ENCODE measurements at places on chromosomes 3 and 15. TPM values are rescaled to one million over a fixed set of nuclear protein-coding genes. Genes with fewer than 3 reads are reported as not detected.

The TM4SF18 gene
- polyA plus RNA-seq = not detected

The ECE2 gene
- not detected for polyA plus RNA-seq

The DNAH12 gene
- not detected for polyA plus RNA-seq

The ST6GAL1 gene
- polyA plus RNA-seq = 313 TPM

The ANKUB1 gene
- polyA plus RNA-seq = not detected

The WDR72 gene
- polyA plus RNA-seq = not detected

The ZBTB20 gene
- polyA plus RNA-seq = 24.4 TPM

The SEMA3G gene
- polyA plus RNA-seq = not detected

The CLEC3B gene
- not detected for polyA plus RNA-seq

The KLHL40 gene
- polyA plus RNA-seq = not detected

The OSTN gene
- polyA plus RNA-seq = not detected

The UQCRC1 gene
- polyA plus RNA-seq = 164 TPM

The TRPM1 gene
- not detected for polyA plus RNA-seq

The TMEM87A gene
- 61.7 TPM for polyA plus RNA-seq

The RAD51 gene
- 0.34 TPM for polyA plus RNA-seq

The TAGLN3 gene
- not detected for polyA plus RNA-seq

The SEMA7A gene
- not detected for polyA plus RNA-seq

The GP5 gene
- 3.8 TPM for polyA plus RNA-seq

The ACOX2 gene
- polyA plus RNA-seq = not detected

The RTP3 gene
- polyA plus RNA-seq = not detected

The GPR62 gene
- polyA plus RNA-seq = not detected

The LYZL4 gene
- polyA plus RNA-seq = not detected

The PRSS50 gene
- not detected for polyA plus RNA-seq

The ACAA1 gene
- polyA plus RNA-seq = 64.4 TPM

The PLSCR2 gene
- 0.30 TPM for polyA plus RNA-seq
